ENCODE measurements at places on chromosomes 4 and X. TPM values are rescaled to one million over a fixed set of nuclear protein-coding genes. Genes with fewer than 3 reads are reported as not detected.

Gene ARMCX5
- 14.0 TPM for total RNA-seq

Gene CLCN5
- 1.6 TPM for total RNA-seq

- no peak for DNase-seq
These were observed 8.2 kb upstream of the SMPX start for GRCh38 chrX:21766101-21766500.

GRCh38 chr4:155759372-155760252 is 791 bp downstream of the GUCY1B1 start:
- DNase-seq = peak; percentile 17

- DNase-seq = no peak
These were observed 19.4 kb downstream of the SEPTIN11 start for GRCh38 chr4:76968937-76969336.
